ENCODE measurements at places on chromosomes 7 and 10.

- DNase-seq: no peak
Observed at GRCh38 chr10:95284807-95285206, 6.0 kb downstream of the PDLIM1 start.

DNA sequence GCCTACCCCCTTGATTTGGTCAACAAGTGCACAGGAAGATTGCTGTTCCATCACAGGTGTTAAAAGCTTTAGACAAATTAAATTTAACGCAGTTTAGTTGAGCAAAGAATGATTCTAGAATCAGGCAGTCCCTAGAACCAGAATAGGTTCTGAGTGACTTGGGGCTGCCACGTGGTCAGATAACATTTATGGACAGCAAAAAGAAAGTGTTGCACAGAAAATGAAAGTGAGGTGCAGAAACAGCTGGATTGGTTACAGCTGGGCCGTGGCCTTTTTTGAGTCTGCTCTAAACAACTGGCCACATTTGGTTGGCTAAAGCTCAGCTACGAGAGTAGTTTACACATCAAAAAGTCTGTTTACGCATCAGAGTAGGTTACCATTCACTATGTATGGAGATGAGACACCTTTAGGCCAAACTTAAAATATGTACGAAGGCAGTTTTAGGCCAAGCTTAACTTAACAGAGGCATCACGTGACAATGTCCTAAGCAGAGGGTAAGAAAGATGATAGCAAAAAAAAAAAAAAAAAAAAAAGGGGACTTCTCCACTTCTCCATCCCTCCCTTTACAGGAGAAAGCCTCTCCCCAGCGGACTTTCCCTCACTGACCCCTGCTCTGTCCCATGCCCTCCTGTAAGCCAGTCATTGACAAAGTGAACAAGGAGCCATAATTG is 133.2 kb upstream of the PRR15 start:
- no peak for DNase-seq

- DNase-seq: no peak
Observed at GRCh38 chr7:17843041-17843440, 97.3 kb downstream of the SNX13 start.

DNA sequence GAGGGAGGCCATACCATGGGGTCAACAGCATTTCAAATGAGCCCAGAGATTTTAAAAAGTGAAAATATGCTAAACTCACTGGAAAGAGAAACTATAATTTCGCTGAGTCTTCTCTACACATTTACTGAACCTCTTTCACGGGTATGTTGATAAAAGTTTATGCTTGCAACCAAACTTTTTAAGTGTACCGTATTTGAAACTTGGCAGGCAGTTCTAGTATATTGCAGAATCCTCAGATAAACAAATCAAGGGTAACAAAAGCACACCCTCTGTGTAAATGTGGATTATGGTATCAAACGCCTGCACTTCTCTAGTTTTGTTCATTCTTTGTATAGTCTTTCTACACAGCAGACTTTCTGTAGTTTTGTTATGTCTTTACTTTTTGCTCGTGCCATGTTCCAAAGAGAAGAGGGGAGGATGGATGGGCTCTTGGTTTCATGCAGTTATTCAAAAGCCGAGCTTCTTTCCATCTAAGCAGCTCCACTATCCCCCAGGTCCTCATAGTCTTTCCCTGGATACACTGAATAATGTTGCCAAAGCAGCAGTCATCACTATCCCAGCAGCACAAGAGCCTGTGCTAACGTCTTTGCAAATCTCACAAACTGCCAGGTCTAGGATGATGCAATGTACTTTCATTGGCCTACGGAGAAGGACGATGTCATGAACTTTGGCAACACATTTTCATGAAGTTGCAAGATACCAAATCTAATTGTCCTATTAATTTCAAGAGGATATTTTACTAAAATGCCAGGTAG is 131.2 kb downstream of the MPP7 start:
- DNase-seq: no peak

GRCh38 chr7:9097565-9098060 is 664.2 kb downstream of the NXPH1 start:
- DNase-seq: no peak

DNA sequence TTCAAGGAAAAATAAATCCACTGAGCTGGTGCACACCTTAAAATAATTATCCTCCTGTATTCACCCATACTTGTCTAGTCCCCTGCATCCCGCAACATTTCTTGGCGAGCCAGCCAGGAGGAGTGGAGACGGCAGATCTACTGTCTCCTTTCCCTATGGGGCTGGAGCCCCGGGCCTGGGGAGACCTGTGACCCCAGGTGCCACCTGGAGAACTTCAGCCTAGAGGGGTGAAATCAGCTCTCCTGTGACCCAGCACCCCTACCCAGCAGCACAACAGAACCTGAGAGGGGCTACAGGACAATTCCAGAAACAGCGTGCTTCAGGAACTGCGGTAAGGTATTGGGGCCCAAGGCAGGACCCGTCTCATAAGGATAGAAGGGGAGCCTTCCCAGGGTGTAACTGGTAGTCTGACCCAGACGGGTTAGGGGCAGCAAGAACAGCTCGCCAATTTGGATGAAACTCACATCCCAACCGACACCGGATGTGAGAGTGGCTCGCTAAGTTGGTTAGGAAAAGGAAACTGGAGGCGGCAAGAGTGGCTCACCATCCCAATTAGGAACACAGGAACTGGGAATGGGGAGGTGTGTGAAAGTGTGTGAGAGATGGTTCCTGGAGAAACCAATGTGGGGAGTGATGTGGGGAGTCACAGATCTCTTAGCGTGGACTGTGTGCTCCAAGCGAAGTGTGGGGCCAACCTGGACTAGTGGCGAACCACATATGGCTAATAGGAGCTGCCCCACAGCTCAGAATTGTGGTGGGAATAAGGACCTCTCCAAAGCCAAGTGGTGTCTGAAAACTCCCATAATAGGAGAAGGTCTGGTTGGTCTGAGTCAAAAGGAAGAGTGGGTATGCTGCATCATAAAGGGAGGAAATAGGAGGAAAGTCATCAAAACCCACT is 15.1 kb upstream of the DENND2A start:
- no peak for DNase-seq

DNA sequence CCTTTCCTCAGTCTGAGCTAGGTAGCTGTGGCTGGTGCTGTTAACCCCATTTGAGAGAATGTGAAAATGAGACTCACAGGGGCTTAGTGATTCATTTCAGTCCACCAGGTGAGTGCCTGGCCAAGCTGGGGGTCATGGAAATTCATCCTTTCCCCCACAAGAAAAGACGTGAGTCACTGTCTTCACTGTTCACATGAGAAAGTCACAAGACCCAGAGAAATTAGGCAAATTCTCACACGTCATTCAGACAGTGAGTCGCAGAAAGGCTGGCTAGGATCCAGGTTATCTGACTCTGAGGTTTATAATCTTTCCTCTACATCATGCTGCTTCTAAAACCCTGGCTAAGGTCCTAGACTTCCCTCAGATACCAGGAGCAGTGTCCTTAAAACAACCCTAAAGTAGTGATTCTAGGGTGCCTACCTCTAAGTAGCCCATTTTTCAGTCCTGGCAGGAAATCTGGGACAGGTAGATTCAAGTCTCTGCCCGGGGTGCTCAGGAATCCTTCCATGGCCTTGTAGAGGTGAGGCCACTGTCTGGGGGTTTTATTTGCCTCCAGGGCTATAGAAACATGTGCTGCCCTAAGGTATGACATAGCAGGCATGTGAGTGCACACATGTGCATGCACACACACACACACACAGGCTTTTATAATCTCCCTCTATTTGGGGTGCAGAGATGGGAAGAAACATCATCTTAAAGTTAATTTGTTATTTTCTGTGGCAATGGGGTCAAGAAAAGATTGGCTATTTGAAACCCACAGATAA is 427.9 kb upstream of the CELF2 start:
- DNase-seq: no peak

GRCh38 chr7:77731716-77732115 is 35.5 kb downstream of the RSBN1L start:
- no peak for DNase-seq

- no peak for DNase-seq
Observed at GRCh38 chr10:131083915-131084790, 227.4 kb downstream of the TCERG1L start.

- DNase-seq: no peak
Observed at GRCh38 chr7:147231275-147231674, 1114.7 kb downstream of the CNTNAP2 start.

GRCh38 chr7:128974241-128974934 is 36.7 kb downstream of the IRF5 start:
- no peak for DNase-seq

GRCh38 chr10:68811314-68812009 is 15.9 kb upstream of the STOX1 start:
- DNase-seq: no peak

GRCh38 chr10:102675011-102675665 is 30.9 kb downstream of the TRIM8 start:
- no peak for DNase-seq

- DNase-seq: no peak
Observed at GRCh38 chr10:47049906-47050305, 138.7 kb downstream of the PTPN20 start.

GRCh38 chr7:130037703-130038102 is 13.5 kb downstream of the ZC3HC1 start:
- no peak for DNase-seq

- no peak for DNase-seq
Observed at GRCh38 chr10:97066877-97067555, 118.7 kb downstream of the SLIT1 start.

GRCh38 chr7:4631380-4632179 is 50.5 kb upstream of the FOXK1 start:
- no peak for DNase-seq

- no peak for DNase-seq
Observed at GRCh38 chr7:42692621-42693020, 219.2 kb downstream of the C7orf25 start.

- no peak for DNase-seq
Observed at GRCh38 chr10:124730790-124731189, 13.4 kb downstream of the FAM53B start.

DNA sequence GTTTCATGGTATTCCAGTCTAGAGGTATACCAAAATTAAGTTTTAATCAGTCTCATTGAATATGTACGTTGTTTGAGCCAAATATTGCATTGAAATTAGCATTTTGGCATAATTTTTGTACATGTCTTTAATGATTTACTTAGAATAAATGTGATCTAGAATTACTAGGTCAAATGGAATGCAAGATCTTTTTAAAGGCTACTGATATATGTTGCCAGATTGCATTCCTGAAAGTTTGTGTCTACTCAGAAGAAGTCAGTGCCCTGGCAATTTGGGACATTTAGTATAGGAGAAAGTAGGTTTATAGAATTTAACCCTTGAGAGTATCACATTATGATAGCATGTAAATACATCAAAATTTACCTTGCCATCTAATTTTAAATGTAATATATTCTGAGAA is 32.4 kb downstream of the KMT2E start:
- DNase-seq: no peak

DNA sequence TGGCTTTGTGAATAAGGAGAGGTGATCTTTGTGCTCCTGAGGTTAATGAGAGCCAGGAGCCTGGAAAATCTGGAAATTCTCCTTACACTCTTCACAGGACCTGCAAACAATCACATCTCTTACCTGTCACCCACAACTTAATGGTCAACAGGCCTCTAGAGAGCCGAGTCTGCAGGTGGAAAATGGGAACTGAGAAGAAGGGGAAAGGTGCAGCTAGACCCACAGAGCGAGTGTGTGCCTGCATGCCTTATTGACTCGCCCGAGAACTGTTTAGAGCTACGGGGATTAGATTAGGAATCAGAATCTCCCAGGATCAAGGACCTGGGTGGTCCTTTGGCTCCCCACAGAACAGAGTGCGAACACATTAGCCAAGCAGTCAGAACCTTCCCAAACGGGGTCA is 329.6 kb downstream of the PTEN start:
- DNase-seq: no peak

DNA sequence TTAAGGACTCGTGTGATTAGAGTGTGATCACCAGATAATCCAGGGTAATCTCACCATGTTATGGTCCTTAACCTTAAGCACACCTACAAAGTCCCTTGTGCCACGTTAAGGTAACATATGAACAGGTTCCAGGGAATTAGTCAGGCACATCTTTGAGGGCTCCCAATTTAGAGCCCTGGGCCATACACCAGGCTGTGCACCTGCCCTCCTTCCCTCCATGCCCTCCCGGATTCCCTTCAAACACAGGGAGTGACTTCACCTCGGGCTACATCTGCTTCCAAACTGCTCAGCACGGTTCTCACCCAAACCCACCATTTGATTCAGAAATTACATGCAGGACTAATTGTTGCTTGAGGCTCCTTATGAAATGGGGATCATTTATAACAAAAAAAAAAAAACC is 93.9 kb upstream of the HABP2 start:
- DNase-seq: no peak

DNA sequence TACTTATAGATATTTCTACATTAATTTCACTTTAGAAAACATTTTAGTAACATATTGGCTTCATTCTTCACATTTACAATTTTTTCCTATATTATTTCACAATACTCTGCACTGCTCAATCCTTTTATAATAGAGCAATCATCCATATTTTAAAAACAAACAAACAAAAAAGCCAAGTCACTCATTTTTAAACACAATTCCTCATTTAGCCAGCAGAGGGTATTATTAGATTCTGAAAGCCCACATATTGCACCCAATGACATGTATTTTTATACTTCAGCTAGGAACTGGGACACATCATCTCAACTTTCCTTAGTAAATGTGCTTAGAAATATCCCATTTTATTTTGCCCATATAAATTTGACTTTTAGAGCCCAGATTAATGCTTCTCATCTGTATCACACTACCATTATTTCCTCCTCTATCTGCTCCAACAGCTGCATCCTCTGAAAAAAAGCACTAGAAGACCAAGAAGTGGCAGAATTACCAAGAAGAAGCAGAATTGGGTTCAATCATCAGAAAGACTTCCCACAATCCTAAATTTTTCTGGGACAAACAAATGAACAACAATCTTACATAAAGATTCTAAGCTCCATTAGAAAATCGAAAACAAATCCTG is 29.5 kb downstream of the CTNNA3 start:
- DNase-seq: no peak

DNA sequence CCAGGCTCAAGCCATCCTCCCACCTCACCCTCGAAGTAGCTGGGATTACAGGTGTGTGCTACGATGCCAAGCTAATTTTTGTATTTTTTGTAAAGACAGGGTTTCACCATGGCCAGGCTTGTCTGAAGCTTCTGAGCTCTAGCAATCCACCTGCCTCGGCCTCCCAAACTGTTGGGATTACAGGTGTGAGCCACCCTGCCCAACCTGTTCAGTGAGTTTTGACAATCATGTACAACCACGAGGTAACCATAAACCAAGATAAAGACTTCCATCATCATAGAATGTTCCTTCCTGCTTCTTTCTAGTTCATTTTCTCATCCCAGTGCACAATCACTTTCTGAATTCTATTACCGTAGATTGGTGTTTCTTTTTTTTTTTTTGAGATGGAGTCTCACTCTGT is 30.5 kb upstream of the MKRN1 start:
- no peak for DNase-seq

GRCh38 chr7:147810269-147810668 is 780.3 kb upstream of the C7orf33 start:
- no peak for DNase-seq

- DNase-seq: no peak
Observed at GRCh38 chr10:126628746-126629145, 41.7 kb downstream of the C10orf90 start.

- DNase-seq: peak; percentile 4
Observed at GRCh38 chr7:45663167-45663921, 89.2 kb downstream of the ADCY1 start.

Data from NK-92 treated with Interleukin-12 subunit alpha and Interleukin-12 subunit beta, amount 100 ng/mL, for 24 hours (cell line).